ENCODE measurements at places on chromosomes 12 and 14. TPM values are rescaled to one million over a fixed set of nuclear protein-coding genes. Genes with fewer than 3 reads are reported as not detected.

Gene KCNA1
- not detected for total RNA-seq

Gene CATSPERB
- total RNA-seq = not detected

Gene WDHD1
- 19.0 TPM for total RNA-seq

Gene KRT6C
- total RNA-seq = not detected

Gene KRT85
- total RNA-seq = not detected

Gene STRN3
- total RNA-seq = 60.2 TPM

Measured in epithelial cell of umbilical artery (primary cell).